ENCODE measurements at places on chromosomes 4 and X.

DNA sequence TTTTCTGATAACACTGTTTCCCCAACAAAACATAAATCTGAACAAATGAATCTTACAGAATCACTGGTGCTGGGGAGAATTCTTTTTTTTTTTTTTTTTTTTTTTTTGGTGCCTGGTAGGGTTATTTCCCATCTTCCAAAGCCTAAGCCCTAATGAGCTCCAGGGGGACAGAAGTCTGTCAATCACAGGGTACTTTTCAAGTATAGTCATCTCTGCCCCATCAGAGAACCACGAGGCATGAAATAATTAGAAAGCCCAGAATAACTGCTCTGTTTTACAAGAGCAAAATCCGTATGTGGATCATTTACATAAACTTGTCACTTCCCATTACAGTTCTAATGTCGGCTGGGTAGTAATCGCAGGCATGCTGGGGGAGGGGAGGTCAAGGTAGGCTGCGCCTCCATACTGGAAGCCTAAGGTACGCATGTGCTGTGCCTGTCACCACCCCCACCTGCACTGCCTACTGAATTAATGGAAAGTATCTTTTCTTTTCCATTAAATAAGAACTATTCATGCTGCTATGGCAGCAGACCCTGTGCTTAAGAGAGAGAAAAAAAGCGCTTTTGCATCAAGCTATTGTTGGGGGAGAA lies 164.7 kb upstream of the LEF1 start:
- no peak for DNase-seq

DNA sequence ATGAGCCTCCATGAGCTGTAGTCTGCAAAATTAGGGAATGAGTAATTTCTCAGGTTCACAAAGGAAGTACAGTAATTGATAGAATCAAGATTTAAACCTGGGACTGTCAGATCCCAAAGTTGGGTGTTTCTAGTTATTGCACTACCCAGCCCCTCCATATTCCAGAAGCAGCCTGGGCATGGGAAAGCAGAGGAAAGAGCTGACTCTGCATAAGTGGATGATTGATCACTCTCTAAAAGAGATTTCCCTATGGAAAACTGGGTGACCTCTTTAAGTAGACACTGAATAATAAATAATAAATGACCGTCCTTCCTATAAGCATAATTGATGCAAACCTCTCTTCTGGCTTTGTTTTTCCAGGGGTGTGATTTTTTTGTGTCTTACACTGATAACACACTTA lies 5.2 kb downstream of the NAAA start:
- no peak for DNase-seq

GRCh38 chr4:105215609-105216313 lies 69.1 kb downstream of the TET2 start:
- no peak for DNase-seq

GRCh38 chr4:69984030-69984443 lies 11.7 kb upstream of the STATH start:
- DNase-seq = no peak

- DNase-seq = no peak
Measured at GRCh38 chr4:105113800-105114199, 32.9 kb upstream of the TET2 start.
